ENCODE measurements at places on chromosomes 12 and 14. TPM values are rescaled to one million over a fixed set of nuclear protein-coding genes. Genes with fewer than 3 reads are reported as not detected.

DNA sequence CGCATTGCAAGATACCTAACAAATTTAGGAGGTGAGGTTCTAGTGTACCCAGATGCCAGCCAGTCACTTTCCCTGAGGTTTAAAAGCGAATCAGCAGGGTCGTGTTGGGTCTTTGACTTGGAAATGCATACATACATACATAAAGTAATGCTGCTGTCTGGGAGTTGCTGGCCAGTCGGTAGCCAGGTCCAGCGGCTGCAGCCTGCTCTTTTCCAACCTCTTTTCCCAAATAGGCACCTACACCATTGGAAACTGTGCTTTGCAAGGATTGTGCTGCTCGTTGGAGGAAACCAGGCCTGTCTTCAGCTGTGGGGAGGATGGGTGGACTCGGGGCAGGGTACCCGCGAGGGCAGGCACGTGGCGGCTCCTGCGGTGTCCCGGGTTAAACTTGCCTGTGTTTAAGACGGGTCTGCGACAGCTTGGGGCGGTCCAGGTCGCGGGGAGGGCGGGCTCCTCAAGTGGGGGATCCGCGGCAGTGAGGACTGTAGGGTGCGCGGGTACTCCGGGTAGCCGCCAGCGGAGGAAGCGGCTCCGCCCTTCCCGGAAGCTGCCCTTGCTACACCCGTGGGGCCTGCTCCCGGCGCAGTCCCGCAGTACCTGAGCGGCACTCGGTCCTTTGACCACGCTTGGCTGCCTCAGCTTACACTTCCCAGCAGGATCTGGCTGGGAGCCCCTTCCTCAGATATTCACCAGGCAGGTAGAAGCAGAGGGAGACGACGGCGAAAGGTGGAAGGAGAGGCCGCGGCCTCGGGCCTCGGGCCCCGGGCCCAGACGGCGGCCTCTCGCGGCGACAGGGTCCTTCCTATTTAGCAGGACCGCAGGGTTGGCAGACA is 2.7 kb downstream of the TTC6 start:
- peak; percentile 25 for DNase-seq

DNA sequence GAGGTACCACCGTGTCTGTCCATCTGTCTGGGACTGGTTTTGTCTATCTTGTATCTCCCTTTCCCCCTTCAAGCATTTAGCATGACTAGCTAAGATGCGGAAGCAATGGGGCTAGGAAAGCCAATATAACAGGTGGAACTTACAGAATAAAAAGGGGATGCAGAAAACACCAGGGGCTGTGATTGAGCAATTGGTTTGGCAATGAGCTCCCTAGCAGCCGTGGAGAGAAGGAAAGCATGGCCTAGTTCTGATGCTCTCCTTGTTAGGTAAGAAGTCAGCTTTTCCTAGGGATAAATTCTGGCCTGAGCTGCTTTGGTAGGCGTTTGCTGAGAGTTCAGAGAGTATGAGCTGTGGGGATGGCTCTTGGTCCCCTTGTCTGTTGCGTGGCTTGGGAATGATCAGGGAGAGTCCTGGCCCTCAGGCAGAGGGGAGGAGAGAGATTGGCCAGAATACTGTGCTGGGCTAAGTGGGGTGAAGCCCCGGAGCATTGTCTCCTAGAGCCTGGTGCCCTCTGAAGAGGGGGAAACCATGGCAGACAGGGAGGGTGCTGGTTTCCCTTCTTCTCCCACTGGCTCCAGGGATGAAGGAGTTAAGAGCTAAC is 7.1 kb downstream of the SETD1B start:
- DNase-seq, result no peak

GRCh38 chr12:26499979-26500640 is 304.7 kb downstream of the SSPN start:
- no peak for DNase-seq

GRCh38 chr12:88552610-88553079 is 27.6 kb downstream of the KITLG start:
- no peak for DNase-seq

- no peak for DNase-seq
Observed at GRCh38 chr14:62308891-62309290, 546.7 kb downstream of the SNAPC1 start.

GRCh38 chr14:35949920-35950513 is 123.9 kb downstream of the BRMS1L start:
- no peak for DNase-seq

DNA sequence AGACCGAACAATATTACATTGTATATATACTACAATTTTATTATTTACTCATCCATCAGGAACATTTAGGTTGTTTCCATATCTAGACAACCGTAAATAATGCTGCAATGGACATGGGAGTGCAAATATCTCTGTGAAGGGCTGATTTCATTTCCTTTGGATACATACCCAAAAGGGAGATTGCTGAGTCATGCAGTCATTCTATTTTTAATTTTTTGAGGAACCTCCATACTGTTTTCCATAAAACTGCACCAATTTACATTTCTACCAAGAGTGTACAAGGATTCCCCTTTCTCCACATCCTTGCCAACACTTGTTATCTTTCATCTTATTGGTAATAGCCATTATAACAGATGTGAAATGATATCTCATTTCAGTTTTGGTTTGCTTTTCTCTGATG is 84.7 kb downstream of the SLC41A2 start:
- no peak for DNase-seq

- no peak for DNase-seq
Observed at GRCh38 chr14:73014105-73014504, 12.8 kb downstream of the ZFYVE1 start.

DNA sequence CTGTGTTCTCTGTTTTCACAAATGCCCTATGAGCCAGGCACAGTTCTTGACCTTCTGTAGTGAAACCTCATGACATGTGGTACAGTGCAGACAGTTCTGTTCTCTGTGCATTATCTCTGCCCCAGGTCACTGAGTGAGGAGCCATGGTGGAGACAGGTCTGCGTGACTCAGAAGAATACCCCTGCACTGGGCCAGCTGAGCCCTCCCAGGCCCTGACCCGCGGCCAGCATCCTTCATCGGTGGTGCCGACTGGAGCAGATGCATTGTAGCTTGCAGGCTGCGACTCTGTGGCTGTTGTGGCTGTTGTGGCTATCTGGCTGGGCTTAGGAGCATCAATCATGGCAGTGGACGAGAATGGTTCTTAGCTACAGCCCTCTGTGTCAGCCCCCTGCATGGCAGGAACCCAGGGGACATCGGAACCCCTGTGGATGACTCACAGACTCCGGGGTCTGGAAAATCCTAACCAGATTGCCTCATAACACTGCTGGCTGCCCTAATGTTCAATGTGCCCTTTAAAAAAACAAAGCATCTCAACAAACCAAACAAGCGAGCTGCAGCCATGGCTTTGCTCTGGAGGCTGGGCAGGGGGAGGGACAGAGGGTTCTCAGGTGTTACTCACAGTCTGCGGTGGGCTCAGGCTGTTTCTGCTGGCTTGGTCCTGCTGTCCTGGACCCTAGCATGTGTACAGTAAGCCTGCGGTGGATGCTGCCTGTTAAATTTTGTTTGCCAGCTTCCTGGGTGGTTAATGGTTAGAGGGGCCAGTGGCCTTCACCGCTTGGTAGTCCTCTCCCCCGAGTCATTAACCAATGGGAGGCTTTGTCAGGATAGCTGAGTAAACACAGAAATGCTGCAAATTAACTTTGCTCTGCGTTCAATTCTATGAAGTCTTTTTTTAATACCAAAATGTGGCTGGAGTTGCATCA is at the start of gene SERPINA6:
Gene SERPINA6, minus strand, starts transcription at position 689 of the 923 bp plus-strand sequence. CDS start 8,688 bp downstream, outside the sequence.
- DNase-seq, result no peak

DNA sequence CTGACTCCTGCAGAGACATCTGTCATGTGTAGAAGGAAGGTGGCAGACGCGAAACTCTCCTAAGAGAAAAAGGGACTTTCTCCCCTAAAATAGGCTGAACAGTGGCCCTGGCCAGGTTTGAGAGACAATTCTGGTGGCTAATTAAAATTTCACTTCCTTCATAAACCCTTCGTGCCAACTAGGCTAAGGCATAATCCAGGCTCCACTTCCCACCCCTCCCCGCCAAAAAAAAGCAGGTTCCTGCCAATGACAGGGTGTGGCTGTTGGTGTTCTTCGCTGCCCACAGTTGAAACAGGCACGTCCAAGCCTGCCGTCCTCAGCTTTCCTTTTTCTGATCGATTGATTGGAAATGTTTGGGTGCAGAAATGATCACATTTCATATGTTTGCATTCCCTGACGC is 144.6 kb downstream of the GCH1 start:
- no peak for DNase-seq

GRCh38 chr14:34501004-34501580 is 38.4 kb downstream of the EAPP start:
- DNase-seq, result no peak

- DNase-seq, result no peak
Observed at GRCh38 chr12:79055926-79056674, 191.5 kb downstream of the SYT1 start.

DNA sequence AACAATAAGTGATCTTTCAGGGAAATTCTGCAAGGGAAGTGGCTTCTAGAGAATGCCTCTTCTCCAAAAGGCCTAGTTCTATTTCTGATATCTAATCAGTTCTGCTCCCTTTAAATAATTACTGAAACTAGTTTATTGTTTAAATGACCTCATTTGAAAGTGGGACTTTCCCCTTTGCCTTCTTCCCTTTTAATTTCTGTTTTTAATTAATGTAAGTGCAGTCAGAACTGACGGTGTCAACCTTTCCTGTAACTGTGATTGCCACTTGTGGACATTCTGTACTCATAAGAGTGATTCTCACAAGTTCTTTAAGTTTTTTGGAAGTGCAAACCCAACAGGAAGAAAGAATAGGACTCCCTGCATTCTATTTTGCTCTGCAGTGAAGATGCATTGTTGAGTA is 265.3 kb upstream of the PLEKHG7 start:
- no peak for DNase-seq

The EPS8 gene
- 18.6 TPM for polyA plus RNA-seq

The SPIC gene
- not detected for polyA plus RNA-seq

The NACA gene
- polyA plus RNA-seq, result 852 TPM

The CLEC2A gene
- polyA plus RNA-seq, result not detected

The WDR20 gene
- polyA plus RNA-seq, result 13.2 TPM

The IFNG-AS1 gene
- polyA plus RNA-seq, result 0.79 TPM

The LBHD2 gene
- not detected for polyA plus RNA-seq
